ENCODE measurements at places on chromosomes 5 and 9. TPM values are rescaled to one million over a fixed set of nuclear protein-coding genes. Genes with fewer than 3 reads are reported as not detected.

FAM53C gene
- 40.5 TPM for total RNA-seq

CA9 gene
- 3.2 TPM for total RNA-seq

NUTM2F gene
- not detected for total RNA-seq

C1QTNF2 gene
- total RNA-seq: 21.1 TPM

TNFSF8 gene
- not detected for total RNA-seq

MSMP gene
- total RNA-seq: not detected

SET gene
- 1,149 TPM for total RNA-seq

WNT8A gene
- not detected for total RNA-seq

FLT4 gene
- total RNA-seq: 0.08 TPM

DMRT2 gene
- total RNA-seq: 33.1 TPM

IL33 gene
- 0.05 TPM for total RNA-seq

PKN3 gene
- total RNA-seq: 15.8 TPM

LYRM7 gene
- 21.8 TPM for total RNA-seq

BNC2 gene
- total RNA-seq: 16.1 TPM

BARHL1 gene
- total RNA-seq: not detected

RNF183 gene
- total RNA-seq: not detected

HMMR gene
- total RNA-seq: 74.1 TPM

PCDHA4 gene
- total RNA-seq: not detected

CHMP5 gene
- total RNA-seq: 74.5 TPM

TERT gene
- not detected for total RNA-seq

SAPCD2 gene
- total RNA-seq: 71.0 TPM

HBEGF gene
- 6.5 TPM for total RNA-seq

ITK gene
- not detected for total RNA-seq

GPR150 gene
- not detected for total RNA-seq

FOCAD gene
- 24.1 TPM for total RNA-seq

GHR gene
- total RNA-seq: 31.2 TPM

TEK gene
- 2.3 TPM for total RNA-seq

LIX1 gene
- total RNA-seq: 0.04 TPM

LCN15 gene
- not detected for total RNA-seq

PAX5 gene
- total RNA-seq: 3.0 TPM

FCN1 gene
- not detected for total RNA-seq

TAF1L gene
- total RNA-seq: not detected

PCDHGA2 gene
- total RNA-seq: 0.71 TPM

PCDHA9 gene
- 0.02 TPM for total RNA-seq

ARID3C gene
- total RNA-seq: 0.13 TPM

LCP2 gene
- total RNA-seq: not detected

LAMC3 gene
- total RNA-seq: not detected

SLC4A9 gene
- not detected for total RNA-seq

C9orf85 gene
- 26.4 TPM for total RNA-seq

TMEM171 gene
- total RNA-seq: not detected

ALDH1A1 gene
- 1.0 TPM for total RNA-seq

FST gene
- 22.4 TPM for total RNA-seq

GRIA1 gene
- total RNA-seq: not detected

TAS2R1 gene
- not detected for total RNA-seq

BAAT gene
- 0.10 TPM for total RNA-seq

TLX3 gene
- 6.9 TPM for total RNA-seq

CDK7 gene
- total RNA-seq: 46.6 TPM

ABLIM3 gene
- 0.33 TPM for total RNA-seq

CATSPER3 gene
- not detected for total RNA-seq

SPINK5 gene
- total RNA-seq: 0.91 TPM

GABRA1 gene
- not detected for total RNA-seq

PCDHGA4 gene
- 14.7 TPM for total RNA-seq

DBH gene
- total RNA-seq: 2.2 TPM
